Activated CD8-positive, alpha-beta memory T cell treated with anti-CD3 and anti-CD28 coated beads for 4 hours (primary cell): ENCODE measurements at places on chromosomes 1 and 21.

GRCh38 chr21:41901099-41901498 is 22.0 kb upstream of the PRDM15 start:
- no peak for DNase-seq

- DNase-seq = no peak
These were observed 2.2 kb upstream of the POFUT2 start for GRCh38 chr21:45289655-45290515.

DNA sequence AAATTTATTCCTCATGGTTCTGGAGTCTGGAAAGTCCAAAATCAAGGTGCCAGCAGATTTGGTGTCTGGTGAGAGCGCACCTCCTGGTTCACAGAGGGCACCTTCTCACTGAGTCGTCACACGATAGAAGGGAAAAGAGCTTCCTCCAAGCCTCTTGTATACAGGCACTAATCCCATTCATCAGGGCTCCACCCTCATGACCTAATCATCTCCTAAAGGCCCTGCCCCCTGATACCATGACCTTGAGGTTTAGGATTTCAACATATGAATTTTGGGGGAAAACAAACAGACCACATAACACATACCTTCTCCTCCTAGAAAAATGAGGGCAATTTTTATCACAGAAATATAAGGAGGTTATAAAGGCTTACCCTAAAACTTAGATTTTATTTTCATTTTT is 88.0 kb upstream of the NFIA start:
- no peak for DNase-seq

- DNase-seq = peak; percentile 0
These were observed 25.5 kb downstream of the UTS2 start for GRCh38 chr1:7827126-7827955.

GRCh38 chr1:209309198-209309597 is 274.3 kb upstream of the CAMK1G start:
- no peak for DNase-seq

GRCh38 chr1:91404151-91405012 is at the start of gene HFM1:
Gene HFM1, minus strand, starts transcription at chr1:91404837. Its CDS starts 3,755 bp downstream, at chr1:91401082.
- DNase-seq = peak; percentile 33

- DNase-seq = no peak
These were observed 48.0 kb upstream of the TMEM125 start for GRCh38 chr1:43221797-43222196.

DNA sequence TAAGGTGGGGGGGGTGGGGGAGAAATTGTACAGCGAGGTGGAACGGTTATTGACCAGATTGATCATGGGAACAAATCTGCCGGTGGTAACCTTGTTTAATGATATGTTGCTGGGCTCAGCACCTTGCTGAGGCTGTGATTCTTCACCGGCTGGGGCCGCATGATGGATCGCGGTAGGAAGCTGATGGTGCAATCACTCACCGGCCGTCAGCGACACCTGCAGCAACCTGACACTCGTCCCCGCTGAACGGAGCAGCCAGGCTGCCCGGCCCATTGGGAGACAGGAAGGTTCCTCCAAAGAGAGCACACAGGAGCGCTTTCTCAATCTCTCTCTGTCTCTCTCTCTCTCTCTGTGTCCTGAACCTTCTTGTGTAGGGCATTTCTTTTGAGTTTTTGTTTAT is 128.5 kb upstream of the RRP15 start:
- no peak for DNase-seq

GRCh38 chr1:16430606-16431005 is 6.6 kb downstream of the SPATA21 start:
- no peak for DNase-seq

GRCh38 chr1:85316321-85316720 is 39.9 kb upstream of the BCL10 start:
- DNase-seq = no peak

DNA sequence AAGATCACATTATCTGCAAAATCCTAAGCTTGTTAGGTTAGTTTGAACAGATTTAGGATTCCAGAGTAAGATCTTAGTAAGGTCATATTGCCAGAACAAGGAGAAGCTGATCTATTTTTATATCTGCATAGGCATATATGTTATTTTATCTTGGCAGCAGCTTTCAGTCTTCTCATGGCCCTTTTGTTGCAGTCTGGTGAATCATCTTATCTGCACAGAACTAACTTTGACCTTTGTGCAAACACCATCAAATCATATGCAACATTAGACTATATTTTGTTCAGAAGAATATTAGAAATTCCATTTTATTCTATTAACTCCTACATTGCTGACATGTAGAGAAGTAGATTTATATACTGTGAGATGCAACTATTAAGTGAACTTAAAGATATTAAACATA is 107.3 kb downstream of the CLEC20A start:
- no peak for DNase-seq

GRCh38 chr1:51559064-51559500 is 40.0 kb upstream of the EPS15 start:
- DNase-seq = no peak

GRCh38 chr1:162321809-162322422 is 54.7 kb downstream of the SPATA46 start:
- DNase-seq = no peak

GRCh38 chr21:41396558-41397075 is 29.4 kb upstream of the MX1 start:
- DNase-seq = no peak

DNA sequence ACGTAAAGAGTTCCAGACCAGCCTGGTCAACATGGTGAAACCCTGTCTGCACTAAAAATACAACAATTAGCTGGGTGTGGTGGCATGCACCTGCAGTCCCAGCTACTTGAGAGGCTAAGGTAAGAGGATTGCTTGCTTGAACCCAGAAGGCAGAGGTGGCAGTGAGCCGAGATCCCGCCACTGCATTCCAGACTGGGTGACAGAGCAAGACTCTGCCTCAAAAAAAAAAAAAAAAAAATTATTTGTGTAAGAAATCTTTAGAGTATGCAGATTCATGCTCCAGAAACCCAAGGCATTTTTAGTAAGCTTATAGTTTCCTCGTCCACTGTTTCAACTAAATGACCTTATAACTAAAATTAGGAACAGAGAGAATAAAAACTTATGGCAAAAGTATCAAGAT is 51.3 kb downstream of the ABL2 start:
- DNase-seq = no peak

DNA sequence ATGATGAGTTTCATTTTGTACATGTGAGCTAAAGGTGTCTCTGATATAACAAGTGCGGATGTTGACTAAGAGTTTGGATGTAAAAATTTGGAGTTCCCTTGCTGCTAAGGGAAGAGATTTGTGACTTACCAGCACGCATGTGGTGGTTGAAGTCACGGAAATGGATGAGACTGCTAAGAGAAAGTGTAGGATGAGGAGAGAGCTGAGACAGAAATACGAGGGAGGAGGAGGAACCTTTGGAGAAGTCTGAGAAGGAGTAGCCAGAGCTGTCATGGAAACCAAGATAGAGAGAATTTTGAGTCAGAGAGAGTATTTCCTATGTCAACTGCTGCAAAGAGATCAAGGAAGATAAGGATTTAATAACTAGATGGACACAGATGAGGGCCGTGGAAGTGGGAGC is 106.5 kb upstream of the COL24A1 start:
- no peak for DNase-seq

DNA sequence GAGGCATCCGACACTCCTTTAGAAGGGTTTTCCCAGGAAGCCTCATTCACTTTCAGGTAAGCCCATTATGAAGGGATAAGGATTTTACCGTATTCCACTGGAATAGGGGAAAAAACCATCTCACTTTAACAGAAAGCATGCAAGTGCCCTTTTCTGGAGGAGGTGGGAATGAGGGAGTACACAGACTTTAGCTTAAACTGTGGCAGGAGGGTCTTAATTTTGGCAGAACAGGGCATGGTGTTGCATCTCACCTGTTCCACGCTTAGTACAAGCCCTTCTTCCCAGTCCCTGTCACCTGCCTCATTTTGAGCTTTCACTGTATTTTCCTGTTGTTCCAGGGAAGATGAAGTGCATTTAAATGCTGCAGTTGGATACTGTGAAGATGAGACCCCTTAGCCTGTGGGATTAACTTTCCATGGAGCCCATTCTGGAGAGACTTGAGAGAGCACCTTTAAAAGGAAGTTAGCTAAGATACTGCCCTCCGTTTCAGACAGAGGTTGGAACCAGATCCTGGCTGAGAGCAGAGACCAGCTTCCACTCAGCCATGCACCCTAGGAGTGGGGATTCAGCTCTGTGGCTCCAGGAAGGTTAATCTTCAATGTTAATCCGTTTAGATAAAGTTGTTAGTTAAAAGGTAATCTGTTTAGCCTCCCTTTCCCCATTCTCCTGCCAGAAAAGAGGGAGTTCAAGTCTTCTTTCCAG is 42.6 kb downstream of the PBX1 start:
- DNase-seq = no peak

DNA sequence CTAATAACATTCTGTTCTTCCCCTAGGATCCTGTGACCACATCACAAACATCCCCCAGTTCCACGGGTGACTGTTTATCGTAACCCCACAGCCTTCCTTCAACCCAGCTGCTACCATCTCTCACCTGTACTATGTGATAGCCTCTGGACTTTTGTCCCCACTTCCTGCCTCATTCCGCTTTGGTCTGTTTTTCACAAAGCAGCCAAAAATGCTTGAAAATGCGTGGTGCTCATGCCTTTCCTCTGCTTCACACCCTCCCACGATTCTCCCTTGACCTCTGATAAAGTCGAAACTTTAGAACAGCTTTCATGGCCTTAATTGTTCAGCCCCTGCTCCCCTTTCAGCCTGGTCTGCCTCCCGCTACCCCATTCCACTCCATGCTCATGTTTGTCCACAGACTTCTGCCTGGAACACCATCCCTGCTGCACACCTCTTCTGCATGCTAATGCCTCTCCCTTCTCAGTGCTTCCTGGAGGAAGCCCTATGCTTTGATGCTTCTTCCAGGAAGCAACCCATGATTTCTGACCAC is 165.6 kb downstream of the PLPP3 start:
- DNase-seq = no peak

DNA sequence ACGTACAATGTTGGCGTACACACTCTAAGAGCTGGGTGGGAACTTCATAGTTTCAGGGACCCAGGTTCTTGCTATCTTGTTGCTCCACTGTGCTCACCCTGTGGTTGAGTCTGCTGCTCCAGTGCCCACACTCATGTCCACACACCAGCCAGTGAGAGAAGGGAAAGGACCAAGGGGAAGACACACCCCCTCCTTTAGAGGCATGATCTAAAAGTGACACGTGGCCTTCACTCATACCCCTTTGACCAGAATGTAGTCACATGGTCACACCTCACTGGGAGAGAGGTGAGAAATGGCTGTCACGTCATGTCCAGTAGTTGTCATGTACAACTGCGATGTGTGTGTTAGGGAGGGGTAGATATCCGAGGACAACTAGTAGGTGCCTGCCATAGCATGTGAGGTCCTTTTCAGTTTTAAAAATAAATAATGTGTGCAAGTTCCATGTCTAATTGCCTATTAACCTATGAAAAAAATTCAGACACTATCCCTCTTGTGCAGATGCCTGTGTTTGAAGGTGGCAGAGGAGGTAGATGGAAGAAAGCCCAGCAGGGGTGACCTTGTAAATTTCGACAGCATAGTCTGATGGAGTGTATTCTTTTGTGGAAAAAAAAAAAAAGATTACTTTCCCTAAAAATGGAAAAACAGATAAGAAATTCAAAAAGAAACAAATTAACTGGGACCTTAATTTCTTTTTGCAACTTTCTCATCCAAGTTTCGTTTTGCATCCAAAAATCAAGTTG is 149.6 kb downstream of the C1orf21 start:
- no peak for DNase-seq

- no peak for DNase-seq
These were observed 18.0 kb downstream of the ADORA1 start for GRCh38 chr1:203145321-203146041.

DNA sequence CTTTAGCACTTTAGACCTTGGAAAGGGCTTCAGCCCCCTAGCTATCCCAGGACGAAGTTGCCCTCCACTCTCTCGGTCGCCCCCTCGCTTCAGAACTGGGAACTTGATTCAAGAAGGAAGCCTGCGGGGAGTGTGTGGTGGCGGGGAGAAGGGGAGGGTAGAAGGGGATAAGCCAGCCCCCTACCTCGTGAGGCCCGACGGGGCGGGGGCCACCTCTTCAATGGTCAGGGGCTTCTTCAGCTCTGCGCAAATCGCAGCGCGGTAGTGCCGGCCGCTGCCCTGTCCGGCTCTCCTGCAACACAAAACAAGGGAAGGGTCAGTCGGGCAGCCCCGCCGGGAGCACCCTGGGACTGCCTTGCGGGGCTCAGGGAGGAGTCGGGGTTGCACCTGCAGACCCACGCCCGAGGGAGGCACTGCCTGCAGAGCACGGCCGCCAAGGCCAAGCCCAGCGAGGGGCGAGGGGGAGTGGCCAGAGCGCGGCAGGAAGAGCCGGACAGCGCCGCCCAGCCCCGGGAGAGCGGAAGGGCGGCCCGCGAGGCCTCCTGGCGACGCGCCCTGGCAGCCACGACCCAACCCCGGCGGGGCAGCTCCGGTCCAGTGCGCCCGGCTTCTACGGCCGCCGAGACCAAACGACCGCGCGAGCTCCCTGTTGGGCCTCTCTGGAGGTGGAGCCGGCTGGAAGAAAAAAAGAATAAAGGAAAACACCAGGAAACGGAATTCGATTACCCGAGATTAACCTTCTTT is 56.2 kb upstream of the RASAL2 start:
- DNase-seq = no peak

DNA sequence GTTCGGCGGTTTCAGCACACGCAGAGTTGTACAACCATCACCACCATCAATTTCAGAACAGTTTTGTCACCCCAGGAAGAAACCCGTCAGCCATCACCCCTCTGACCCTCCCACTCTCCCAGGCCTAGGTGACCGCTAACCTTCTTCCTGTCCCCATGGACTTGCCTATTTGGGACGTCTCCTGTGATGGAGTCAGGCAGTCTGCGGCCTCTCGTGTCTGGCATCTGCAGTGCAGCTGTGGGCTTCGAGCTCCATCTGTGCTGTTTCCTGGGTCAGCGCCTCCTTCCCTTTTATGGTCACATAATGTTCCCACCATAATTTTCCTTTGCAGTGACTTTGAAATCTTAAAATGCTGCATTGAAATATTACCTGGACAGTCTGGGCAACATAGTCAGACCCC is 24.4 kb downstream of the SLC45A1 start:
- no peak for DNase-seq

GRCh38 chr1:32797456-32797855 is 19.7 kb downstream of the YARS1 start:
- DNase-seq = no peak

DNA sequence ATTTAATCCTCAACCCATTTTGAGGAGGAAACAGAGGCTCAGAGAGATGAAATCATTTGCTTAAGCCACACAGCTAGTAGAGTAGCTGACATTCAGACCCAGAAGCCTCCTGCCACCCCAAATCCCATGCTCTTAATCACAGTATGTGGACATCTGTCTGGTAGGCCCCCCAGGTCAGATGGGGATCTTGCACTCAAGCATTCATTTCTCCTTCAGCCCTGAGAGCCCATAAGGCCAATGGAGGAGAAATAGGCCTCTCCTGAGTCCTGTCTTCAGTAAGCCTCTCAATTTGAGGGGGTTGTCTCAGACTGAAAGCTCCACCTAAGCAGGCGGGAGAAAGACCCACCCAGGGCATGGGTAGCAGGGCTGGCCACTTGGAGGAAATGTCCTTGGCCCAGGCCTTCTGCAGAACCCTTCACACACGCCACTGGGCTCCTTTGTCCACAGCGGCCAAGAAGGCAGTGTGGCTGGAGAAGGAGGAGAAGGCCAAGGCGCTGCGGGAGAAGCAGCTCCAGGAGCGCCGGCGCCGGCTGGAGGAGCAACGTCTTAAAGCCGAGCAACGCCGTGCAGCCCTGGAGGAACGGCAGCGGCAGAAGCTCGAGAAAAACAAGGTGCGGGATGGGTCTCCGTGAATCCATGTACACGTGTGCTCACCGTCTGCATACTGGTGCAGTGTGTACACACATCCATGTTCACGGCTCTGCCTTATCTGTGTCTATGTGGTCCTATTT is 16.2 kb downstream of the MAP7D1 start:
- no peak for DNase-seq

GRCh38 chr1:2230781-2231531 is 2.8 kb downstream of the SKI start:
- DNase-seq = no peak
